ENCODE measurements at places on chromosomes 7 and 10. TPM values are rescaled to one million over a fixed set of nuclear protein-coding genes. Genes with fewer than 3 reads are reported as not detected.

DNA sequence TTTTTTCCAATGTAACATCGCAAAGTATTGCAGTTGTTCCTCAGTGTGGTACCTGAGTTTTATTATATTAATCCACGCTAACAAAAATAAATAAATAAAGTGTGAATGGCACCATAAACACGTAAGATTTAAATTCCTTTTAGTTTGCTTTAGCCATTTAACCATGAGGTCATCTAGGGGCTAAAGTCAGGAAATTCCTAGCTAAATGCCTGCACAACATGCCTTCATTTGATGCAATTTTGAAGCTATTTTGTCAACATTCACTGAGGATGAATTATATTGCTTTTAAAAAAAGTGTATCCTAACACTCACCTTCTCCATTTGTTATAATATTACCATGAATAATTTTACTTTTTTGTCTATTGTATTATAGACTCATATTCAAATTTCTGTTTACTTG is 714.4 kb downstream of the GATA3 start:
- H3K27ac ChIP-seq = no peak overlapping the region
- DNase-seq = no peak

DNA sequence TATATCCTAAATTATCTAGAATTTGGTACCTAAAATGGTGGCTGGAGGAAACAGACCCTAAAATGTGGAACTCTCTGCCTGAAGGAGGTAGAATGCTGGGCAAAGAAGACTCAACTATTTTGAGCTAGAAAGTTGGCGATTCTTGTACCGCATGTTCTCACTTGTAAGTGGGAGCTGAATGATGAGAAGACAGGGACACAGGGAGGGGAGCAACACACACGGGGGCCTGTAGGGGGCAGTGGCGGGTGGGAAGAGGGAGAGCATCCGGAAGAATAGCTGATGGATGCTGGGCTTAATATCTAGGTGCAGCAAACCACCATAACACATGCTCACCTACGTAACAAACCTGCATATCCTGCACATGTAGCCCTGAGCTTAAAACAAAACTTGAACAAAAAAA is 250.6 kb downstream of the CALN1 start:
- H3K27ac ChIP-seq = no peak overlapping the region
- H3K27me3 ChIP-seq = no peaks in the 10 kb centered on the region
- no peak overlapping the region for H3K4me3 ChIP-seq
- H3K4me1 ChIP-seq = no peaks in the 10 kb centered on the region

SAMD9L gene
- 1.7 TPM for total RNA-seq

- no peak for DNase-seq
- no peaks in the 10 kb centered on the region for H3K27me3 ChIP-seq
- H3K36me3 ChIP-seq = no peaks in the 10 kb centered on the region
- H3K27ac ChIP-seq = no peak overlapping the region
- no peak overlapping the region for H3K4me3 ChIP-seq
Measured at GRCh38 chr10:130816116-130816901, 495.2 kb downstream of the TCERG1L start.

DNA sequence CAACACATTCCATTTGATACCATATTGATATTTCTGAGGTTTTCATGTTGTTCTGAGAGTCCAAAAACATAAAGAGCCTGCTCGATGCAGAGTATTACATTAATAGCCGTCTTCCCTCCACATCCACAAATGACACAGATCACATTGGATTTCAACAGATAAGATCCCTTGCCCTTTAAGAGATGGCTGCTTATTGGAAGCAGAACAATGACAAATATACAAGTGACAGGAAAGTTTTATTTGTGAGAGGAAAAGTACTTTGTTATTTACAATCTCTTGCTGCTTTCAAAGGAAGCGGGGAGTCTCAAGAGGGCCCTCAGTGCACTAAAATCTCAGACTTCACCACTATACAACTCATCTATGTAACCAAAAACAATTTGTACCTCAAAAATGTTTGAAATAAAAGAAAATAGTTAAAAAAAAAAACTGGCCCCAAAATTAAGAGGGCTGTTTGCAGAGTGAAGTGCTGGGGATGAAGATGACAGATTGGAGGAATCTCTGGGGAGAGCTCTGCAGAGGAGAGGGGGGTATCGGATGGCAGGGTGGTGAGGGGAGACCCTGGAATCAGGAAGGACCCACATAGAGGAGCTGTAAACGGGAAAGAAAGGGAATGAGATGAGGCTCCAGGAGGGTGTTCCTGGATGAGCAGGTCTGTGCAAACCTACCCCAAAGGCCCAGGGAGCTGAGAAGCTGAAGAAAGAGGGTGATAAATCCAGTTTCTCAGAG is 42.5 kb upstream of the ZNF438 start:
- H3K4me3 ChIP-seq = no peak overlapping the region
- H3K27ac ChIP-seq = no peak overlapping the region
- no peaks in the 10 kb centered on the region for H3K27me3 ChIP-seq
- no peak for DNase-seq
- H3K36me3 ChIP-seq = no peaks in the 10 kb centered on the region

LRRC17 gene
- total RNA-seq = 27.9 TPM

DNA sequence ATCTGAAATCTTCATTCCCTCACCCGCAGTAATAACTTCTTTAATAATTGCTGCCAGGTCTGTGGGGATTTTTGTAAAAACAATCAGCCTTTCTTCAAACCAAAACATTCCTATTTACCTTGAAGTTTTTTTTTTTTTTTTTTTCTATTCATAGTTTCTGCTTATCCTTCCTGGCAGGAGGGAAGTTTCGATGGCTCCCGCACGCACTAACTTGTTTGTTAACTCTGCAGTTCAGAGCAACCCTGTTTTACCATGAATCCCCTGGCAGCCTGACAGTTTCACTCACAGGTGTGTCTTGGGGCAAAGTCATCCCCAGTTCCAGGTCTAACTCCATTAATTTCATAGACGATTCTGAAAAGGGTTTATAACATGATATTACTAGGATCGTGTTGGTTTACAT is 149.3 kb downstream of the KLF6 start:
- DNase-seq = no peak
- no peak overlapping the region for H3K4me3 ChIP-seq
- H3K4me1 ChIP-seq = no peaks in the 10 kb centered on the region
- no peak overlapping the region for H3K27ac ChIP-seq

- H3K4me1 ChIP-seq = no peaks in the 10 kb centered on the region
- no peaks in the 10 kb centered on the region for H3K27me3 ChIP-seq
- H3K27ac ChIP-seq = no peak overlapping the region
- no peaks in the 10 kb centered on the region for H3K36me3 ChIP-seq
Measured at GRCh38 chr7:96747418-96747940, 37.8 kb upstream of the SEM1 start.

DNA sequence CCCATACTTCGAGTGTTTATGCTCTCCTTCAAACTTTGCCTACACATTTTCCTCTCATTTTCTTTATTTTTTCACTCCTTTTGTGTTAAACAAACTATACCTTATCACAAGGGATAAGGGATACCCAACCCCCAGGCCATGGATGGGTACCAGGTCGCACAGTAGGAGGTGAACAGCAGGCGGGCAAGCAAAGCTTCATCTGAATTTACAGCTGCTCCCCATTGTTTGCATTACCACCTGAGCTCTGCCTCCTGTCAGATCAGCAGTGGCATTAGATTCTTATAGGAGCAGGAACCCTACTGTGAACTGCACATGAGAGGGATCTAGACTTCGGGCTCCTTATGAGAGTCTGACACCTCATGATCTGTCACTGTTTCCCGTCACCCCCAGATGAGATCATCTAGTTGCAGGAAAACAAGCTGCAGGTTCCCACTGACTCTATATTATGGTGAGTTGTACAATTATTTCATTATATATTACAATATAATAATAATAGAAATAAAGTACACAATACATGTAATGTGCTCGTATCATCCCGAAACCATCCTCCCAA is 28.5 kb downstream of the ZC3HC1 start:
- DNase-seq = no peak
- no peaks in the 10 kb centered on the region for H3K4me1 ChIP-seq
- H3K27ac ChIP-seq = no peak overlapping the region
- no peak overlapping the region for H3K4me3 ChIP-seq
- H3K27me3 ChIP-seq = no peaks in the 10 kb centered on the region

SLC29A4 gene
- 8.2 TPM for total RNA-seq

DNA sequence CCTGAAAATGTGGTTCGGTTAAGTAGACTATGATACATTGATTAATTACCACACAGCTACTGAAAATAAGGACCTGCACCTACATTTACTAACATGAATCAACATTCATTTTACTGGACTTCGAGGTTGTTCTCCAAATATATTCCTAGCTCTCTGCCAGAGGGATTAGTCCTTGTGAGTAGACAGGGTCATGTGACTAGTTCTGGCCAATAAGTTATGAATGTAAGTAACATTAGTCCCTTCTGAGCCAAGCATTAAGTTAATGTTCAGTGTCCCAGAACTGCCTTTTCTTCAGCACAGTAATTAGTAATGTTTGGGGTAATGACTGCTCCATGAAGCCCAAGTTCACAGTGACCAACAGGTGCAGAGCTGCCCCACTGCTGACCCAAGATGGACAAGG is 9.2 kb downstream of the ITIH5 start:
- no peaks in the 10 kb centered on the region for H3K27me3 ChIP-seq
- no peak overlapping the region for H3K4me3 ChIP-seq
- H3K4me1 ChIP-seq = no peaks in the 10 kb centered on the region
- peaks cover 11% of the 10 kb centered on the region for H3K36me3 ChIP-seq
- DNase-seq = no peak
- no peak overlapping the region for H3K27ac ChIP-seq

POMZP3 gene
- total RNA-seq = not detected

- H3K27ac ChIP-seq = no peak overlapping the region
- peaks cover 4% of the 10 kb centered on the region for H3K4me1 ChIP-seq
- no peaks in the 10 kb centered on the region for H3K27me3 ChIP-seq
- H3K36me3 ChIP-seq = no peaks in the 10 kb centered on the region
- peak; percentile 10 for DNase-seq
- no peak overlapping the region for H3K4me3 ChIP-seq
Measured at GRCh38 chr7:85630904-85631600, 444.2 kb upstream of the SEMA3D start.

STAG3 gene
- total RNA-seq = not detected

DNA sequence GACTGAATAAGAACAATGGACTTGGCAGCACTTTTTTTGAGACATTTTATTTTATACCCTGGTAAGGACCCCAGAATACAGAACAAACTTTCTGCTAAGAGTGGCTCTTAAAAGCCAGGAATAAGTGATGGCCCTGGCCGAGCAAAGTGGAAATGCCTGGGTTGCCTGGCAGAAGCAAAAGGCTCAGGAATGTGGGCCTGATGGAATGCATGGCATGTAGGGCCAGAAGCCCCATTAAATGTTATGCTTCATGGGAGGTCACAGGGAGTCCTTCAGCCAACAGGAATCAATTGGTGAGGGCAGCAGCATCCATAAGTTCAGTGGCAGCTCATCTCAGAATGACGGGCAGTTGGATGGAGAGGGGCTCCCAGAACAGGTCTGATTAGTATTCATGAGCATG is 301.5 kb upstream of the CACNA2D1 start:
- H3K4me3 ChIP-seq = no peak overlapping the region
- no peaks in the 10 kb centered on the region for H3K36me3 ChIP-seq
- no peak overlapping the region for H3K27ac ChIP-seq

GRCh38 chr7:130409712-130410072 is 29.4 kb downstream of the CPA1 start:
- no peaks in the 10 kb centered on the region for H3K36me3 ChIP-seq
- no peak overlapping the region for H3K27ac ChIP-seq
- no peak for DNase-seq

DNA sequence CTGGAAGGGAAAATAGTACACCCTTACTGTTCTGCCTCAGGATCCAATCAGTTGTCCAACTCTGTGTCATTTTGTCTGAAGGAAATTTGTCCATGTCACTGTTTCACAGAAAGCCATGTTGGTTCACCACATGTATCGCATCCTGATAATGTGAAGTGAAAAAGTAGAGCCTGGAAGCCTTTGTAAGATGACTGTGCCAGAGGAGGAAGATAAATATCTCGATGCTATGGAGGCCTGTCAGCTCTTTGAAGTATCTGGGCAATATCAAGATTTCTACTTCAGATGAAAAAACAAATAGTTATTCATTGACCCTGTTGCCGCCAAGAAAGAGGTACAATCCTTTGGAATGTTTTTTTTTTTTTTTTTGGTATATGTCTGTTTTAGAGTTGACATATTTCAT is 270.5 kb downstream of the PHF14 start:
- H3K4me1 ChIP-seq = no peaks in the 10 kb centered on the region
- no peak overlapping the region for H3K4me3 ChIP-seq
- no peaks in the 10 kb centered on the region for H3K27me3 ChIP-seq

ELAPOR2 gene
- 9.8 TPM for total RNA-seq

DNA sequence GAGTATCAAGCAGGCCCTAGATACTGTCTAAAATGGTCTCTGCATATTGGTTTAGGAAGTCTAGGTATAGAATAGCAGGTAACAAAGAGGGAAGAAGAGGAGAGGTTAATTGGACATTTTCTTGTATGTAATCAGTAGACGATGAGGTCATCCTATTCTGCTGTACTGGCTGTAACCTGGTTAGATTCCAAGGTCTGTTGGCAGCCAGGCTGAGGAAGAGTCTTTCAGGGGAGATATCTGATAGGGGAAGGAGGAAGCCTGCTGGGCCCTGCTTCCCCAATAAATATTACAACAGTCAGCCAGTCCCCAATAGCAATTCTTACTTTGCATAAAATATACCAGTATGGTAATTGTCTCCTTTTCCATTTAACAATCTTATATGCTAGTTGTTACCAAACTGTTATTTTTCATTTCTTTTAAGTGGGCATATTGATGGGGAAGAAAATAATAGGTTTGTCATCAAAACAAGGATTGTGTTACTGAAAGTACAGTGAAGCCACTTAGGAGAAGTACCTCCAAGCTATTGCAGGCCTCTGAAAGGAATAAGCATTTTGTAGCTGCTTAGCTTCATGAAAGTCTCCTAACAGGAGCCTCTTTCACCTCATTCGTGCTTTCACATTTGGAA is 186.4 kb downstream of the LRRC4 start:
- H3K4me1 ChIP-seq = peaks cover 9% of the 10 kb centered on the region
- no peak overlapping the region for H3K4me3 ChIP-seq
- H3K36me3 ChIP-seq = peaks cover 1% of the 10 kb centered on the region
- H3K27me3 ChIP-seq = no peaks in the 10 kb centered on the region

- H3K4me1 ChIP-seq = no peaks in the 10 kb centered on the region
- H3K36me3 ChIP-seq = no peaks in the 10 kb centered on the region
- H3K4me3 ChIP-seq = no peak overlapping the region
Measured at GRCh38 chr7:78691584-78691983, 761.9 kb downstream of the MAGI2 start.

NUTM2A gene
- total RNA-seq = 7.0 TPM

FKBP9 gene
- 507 TPM for total RNA-seq

- no peaks in the 10 kb centered on the region for H3K27me3 ChIP-seq
- no peak overlapping the region for H3K4me3 ChIP-seq
- H3K4me1 ChIP-seq = no peaks in the 10 kb centered on the region
- no peak overlapping the region for H3K27ac ChIP-seq
Measured at GRCh38 chr7:40883826-40884225, 749.0 kb downstream of the SUGCT start.

All from stomach (tissue), 19 donors.